ELF-1 (cell line): ENCODE measurements at places on chromosomes 13 and 19.

- DNase-seq: no peak
Measured at GRCh38 chr19:8571006-8571411, 6.2 kb downstream of the MYO1F start.

- no peak for DNase-seq
Measured at GRCh38 chr13:80975903-80976302, 635.0 kb upstream of the SPRY2 start.

- no peak for DNase-seq
Measured at GRCh38 chr13:47220453-47221140, 323.7 kb upstream of the HTR2A start.

- DNase-seq: no peak
Measured at GRCh38 chr13:45510672-45511071, 45.9 kb downstream of the COG3 start.

GRCh38 chr13:33992881-33993336 is 175.0 kb downstream of the RFC3 start:
- no peak for DNase-seq

DNA sequence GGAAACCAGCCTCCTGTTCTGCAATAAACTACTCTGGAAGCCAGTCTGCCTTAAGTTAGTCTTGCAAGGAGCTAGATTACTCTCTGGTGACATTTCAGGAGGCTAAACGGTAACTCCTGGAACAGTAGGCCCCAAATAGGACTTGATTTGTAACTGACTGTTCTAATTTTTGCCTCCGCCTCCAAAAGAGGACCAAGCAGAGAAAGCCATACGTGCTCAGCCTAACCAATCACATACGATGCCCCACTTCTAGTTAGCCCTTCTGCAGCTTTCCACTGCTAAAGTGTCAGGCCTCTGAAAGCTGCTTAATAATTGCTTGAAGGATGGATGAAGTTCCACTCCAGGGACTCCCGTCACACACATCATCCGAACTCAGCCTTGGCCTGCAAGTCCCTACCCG is 744 bp downstream of the ZNF805 start:
- peak; percentile 6 for DNase-seq

- no peak for DNase-seq
Measured at GRCh38 chr13:99269627-99270241, 11.6 kb upstream of the GPR18 start.

DNA sequence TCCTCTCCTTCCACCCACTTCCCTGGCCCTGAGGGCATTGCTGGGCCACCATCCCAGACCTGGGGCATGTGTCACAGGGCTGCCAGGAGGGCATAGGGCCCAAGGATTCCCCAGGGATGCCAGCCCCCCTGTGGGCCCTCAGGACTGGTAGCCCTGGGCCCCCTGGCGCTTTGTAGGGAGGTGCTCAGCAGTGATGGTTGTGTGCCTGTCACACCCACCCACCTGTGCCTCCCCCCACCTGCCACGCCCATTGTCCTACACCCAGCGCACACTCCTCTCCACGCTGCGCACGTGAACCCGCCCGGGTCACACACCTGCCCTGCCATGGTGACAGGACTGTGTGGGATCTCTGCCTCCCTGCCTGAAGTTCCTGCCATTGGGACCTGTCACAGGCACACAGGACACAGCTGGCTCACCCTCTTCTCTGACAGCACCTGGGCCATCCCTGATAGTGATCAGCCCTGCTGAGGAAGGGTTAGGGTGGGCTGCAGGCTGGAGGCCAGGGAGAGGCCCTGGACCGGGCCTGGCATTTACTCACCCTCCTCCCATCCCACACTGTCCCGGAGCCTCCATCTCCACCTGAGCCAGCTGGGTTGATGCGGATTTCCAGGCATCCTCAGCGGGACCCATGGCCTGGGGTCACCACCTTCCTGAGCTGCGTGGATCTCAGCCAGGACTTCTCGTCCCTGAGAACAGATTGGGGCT is 23.9 kb downstream of the WTIP start:
- DNase-seq: no peak

- peak; percentile 7 for DNase-seq
Measured at GRCh38 chr19:20513189-20513904, 52.2 kb downstream of the ZNF737 start.

GRCh38 chr19:33280351-33280921 is 21.9 kb downstream of the CEBPA start:
- no peak for DNase-seq

- DNase-seq: no peak
Measured at GRCh38 chr13:25717666-25718197, 334.1 kb downstream of the SHISA2 start.

- DNase-seq: no peak
Measured at GRCh38 chr13:42707586-42707985, 73.8 kb upstream of the FAM216B start.

GRCh38 chr13:41231786-41232185 is 31.6 kb downstream of the MTRF1 start:
- no peak for DNase-seq

DNA sequence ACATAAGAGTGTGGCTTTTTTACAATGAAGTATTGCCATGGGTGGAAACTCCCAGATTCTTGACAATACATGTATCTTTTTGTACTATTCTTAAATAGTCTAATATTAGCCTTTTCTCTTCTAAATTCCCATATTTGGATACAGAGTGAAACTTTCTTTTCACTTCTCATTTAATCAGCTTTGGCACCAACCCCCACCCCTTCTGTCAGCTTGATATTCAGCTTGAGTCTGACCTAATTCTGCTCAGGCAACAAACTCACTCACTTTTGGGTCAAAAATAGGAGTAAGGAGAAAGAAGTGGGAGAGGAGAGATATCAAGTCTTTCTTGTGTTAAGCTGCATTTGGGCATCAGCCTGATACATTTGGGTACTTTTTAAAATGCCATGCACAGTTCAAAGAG is 397.5 kb downstream of the COG6 start:
- no peak for DNase-seq

DNA sequence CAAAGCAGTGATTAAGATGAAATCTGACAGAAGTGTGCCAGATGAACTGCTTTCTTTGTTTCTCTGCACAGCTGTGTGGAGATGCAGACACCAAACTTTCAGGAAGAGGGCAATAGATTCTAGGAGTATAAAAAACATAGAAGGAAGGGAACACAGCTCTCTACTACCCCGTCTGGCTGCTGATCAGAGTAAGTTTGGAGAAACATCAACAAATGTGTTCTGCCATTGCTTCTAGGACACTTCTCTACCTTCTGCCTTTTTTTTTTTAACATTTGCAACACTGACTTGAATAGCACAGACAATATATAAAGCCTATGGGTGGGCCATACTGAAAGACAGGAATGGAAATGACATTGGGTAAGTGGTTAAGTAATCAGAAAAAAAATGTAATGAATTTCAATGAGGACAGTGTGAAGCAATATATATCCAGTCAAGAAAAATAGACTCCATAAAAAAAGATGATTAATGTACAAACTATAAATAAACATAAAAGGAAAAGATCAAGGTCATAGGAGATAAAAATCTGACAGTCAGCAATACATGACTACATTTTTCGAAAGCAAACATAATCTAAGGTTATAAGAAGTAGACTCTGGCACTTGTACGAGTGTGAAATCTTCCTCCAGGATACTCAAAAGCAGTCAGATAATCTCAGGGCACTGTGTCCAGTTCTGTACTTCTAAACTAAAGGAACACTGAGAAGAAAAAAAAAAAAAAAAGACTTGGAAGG is 21.4 kb downstream of the NUFIP1 start:
- no peak for DNase-seq

GRCh38 chr19:4443966-4444764 is 13.4 kb downstream of the UBXN6 start:
- DNase-seq: no peak

DNA sequence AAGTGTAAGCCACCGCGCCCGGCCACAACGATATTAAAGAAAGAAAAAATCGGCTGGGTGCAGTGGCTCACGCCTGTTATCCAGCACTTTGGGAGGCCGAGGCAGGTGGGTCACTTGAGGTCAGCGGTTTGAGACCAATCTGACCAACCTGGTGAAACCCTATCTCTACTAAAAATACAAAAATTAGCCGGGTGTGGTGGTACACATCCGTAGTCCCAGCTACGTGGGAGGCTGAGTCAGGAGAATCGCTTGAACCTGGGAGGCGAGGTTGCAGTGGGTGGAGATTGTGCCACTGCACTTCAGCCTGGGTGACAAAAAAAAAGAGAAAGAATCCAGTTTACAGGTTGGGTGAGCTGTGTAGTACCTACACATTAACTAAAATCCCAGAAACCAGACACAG is 99.9 kb upstream of the CACNA1A start:
- no peak for DNase-seq

DNA sequence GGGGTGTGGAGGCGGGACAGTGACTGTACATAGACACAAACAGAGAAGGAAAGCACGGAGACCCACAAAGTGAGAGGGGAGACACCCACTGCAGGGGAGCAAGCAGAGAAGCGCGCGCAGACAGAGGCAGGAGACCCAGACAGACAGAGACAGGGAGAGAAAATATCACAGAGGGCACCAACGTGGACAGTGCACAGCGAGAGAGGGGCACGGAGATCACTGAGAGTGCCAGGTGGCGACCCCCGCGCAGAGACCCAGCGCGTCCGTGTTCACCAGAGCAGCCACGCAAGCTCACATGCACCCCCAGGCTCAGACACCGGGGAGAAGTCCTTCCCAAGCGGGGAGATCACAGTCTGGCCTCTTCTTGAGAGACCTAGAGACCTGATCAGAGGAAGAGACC is 1.4 kb upstream of the CACNG7 start:
- DNase-seq: no peak

DNA sequence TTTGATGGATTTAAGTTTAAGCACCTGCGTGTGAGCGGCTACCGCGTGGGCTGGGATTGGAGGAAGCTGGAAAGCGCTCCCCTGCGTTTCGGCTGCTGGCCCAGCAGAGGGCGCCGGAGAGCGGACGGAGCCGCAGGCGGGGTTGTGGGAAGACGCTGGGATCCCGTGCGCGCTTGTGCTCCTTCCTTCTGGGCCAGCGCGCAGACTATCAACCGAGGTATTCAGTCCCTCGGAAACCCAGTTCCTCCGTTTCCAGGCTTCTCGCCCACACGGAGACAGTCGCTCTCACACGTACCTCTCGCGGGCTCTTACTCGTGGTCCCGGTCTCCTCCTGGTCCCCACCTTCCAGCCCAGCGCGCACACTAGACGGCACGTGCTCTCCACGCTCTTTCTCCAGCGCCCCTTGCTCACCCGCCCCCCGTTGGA is 28.8 kb downstream of the EPN1 start:
- DNase-seq: peak; percentile 87

DNA sequence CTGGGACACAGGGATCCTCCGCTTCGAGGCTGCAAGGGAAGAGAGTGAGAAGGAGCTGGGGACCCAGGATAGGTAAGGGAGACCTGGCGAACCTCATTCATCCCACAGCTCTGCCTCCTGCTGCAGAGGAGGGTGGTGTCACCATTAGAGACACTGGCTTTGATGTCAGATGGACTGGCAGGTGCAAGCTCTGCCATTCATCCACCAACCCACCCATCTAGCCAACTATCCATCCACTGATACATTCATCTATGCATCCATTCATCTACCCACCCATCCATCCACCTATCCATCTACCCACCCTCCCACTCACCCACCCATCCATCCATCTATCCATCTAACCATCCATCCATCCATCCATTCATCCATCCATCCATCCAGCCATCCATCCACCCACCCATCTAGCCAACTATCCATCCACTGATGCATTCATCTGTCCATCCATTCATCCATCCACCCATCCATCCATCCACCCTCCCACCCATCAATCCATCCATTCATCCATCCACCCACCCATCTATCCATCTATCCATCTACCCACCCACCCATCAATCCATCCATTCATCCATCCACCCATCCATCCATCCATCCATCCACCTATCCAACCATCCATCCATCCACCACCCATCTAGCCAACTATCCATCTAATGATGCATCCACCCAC is 5.7 kb downstream of the C19orf33 start:
- DNase-seq: no peak

- DNase-seq: no peak
Measured at GRCh38 chr13:38899571-38899970, 91.1 kb downstream of the STOML3 start.

- no peak for DNase-seq
Measured at GRCh38 chr19:7194566-7194965, 99.6 kb downstream of the INSR start.
